ENCODE measurements at places on chromosomes 5 and 9. TPM values are rescaled to one million over a fixed set of nuclear protein-coding genes. Genes with fewer than 3 reads are reported as not detected.
A peak's percentile ranks its signal among the peaks of the same experiment; 100 is the strongest.

GRCh38 chr9:90379771-90380170 is 262.9 kb downstream of the DIRAS2 start:
- no peak for DNase-seq

GRCh38 chr5:80141147-80141671 is 106.1 kb downstream of the THBS4 start:
- no peak for DNase-seq

DNA sequence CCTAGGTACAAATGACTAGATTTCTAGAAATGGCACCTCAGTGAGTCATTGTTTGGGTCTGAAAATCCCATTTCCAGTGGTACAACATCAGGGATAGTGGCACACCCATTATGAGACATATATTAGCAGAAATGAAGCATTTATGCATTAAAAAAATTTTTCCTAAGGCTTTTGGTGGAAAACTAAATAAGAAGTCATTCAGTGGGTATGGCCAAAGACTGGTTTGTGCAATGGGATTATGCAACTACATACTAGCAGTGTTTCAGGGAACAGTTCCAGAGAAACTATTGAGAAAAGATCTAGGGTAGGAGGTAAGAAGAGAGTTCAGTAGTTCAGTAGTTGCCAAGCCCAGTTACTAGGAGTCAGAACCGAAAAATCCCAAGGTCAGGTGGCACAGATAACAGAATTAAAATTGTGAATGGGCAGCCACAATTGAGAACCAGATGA is 106.5 kb upstream of the HAPLN1 start:
- DNase-seq: peak; percentile 15

- no peak for DNase-seq
Observed at GRCh38 chr9:136881691-136882108, 4.6 kb upstream of the TRAF2 start.

DNA sequence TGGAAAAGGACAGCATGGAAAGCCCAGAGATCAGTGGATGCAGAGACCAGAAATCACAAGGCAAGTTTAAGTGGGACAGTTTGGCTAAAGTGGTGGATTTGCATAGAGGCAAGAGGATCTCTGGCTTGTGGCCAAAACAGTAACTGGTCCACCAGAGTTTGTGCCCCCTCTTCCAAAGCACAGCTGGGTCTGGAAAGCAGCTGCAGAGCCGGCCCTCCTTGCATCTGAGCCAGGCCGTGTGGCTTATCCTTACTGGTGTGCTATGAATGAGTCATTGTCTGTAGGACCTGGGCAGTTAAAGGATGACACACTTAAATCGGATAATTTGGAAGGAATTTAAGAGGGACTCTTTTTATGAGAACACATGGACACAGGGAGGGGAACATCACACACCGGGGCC is 146.6 kb downstream of the PIP5K1B start:
- DNase-seq: no peak

GRCh38 chr5:57749396-57749795 is 266.8 kb upstream of the ACTBL2 start:
- DNase-seq: no peak

The FBXO4 gene
- 12.8 TPM for total RNA-seq

The ECSCR gene
- not detected for total RNA-seq

The RASEF gene
- total RNA-seq: 0.08 TPM
